ENCODE measurements at places on chromosomes 16 and 17. TPM values are rescaled to one million over a fixed set of nuclear protein-coding genes. Genes with fewer than 3 reads are reported as not detected.
A peak's percentile ranks its signal among the peaks of the same experiment; 100 is the strongest.

GRCh38 chr17:59837308-59838051, 55.3 kb downstream of the TUBD1 start:
- peaks cover 60% of the 10 kb centered on the region for H3K4me1 ChIP-seq
- peaks cover 49% of the 10 kb centered on the region for H3K36me3 ChIP-seq
- no peak for DNase-seq
- peak overlapping the region; percentile 96 for H3K4me3 ChIP-seq
- no peaks in the 10 kb centered on the region for H3K27me3 ChIP-seq

DNA sequence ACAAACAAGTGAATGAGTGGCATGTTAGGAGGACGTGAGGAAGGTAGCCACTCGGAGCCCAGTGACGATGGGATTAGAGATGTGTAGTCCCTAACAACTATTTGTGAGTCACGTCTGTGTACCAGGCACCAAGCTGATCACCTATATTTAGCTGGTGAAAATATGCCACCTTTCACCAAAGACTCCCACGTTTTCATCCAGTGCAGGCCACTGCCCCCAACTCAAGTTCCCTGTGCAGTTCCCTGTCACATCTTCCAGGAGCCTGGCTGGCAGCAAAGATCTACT, 67.2 kb downstream of the TOM1L2 start:
- H3K27me3 ChIP-seq = no peaks in the 10 kb centered on the region
- no peak for DNase-seq
- H3K4me1 ChIP-seq = no peaks in the 10 kb centered on the region
- peaks cover 20% of the 10 kb centered on the region for H3K36me3 ChIP-seq
- no peak overlapping the region for H3K4me3 ChIP-seq

DNA sequence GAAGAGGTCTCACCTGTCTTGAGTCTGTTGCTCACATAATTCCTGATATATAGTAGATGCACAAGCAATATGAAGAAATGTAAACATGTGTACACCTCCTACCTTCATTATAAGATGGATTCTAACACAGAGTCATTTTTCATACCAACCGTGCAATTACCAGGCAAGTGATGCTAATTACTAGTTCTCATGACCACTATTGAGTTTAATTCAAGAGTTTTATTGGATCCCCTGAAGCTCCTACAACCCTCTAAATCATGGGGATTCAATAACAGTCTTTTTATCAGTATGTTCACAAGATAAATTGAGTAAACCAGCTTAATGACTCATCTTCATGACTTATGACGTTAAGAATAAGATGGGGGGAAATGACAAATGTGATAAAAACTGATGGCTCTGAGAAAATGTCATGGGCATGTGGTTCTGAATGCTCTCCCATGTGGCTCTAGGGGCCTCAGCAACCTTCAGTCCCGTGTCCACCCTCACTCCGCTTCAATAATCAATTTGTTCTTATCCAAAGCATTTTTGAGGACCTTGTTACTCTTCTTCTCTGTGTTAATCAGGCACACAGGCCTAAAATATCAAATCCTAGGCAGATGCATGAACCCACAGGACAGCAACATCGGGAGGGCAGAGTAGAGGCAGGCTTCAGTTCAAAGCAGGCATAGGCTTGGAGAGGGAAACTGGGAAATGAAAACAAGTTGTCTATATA, 42.8 kb downstream of the PRAC1 start:
- no peak overlapping the region for H3K4me3 ChIP-seq
- no peaks in the 10 kb centered on the region for H3K36me3 ChIP-seq
- DNase-seq = no peak
- peaks cover 37% of the 10 kb centered on the region for H3K27me3 ChIP-seq
- H3K4me1 ChIP-seq = peaks cover 2% of the 10 kb centered on the region

DNA sequence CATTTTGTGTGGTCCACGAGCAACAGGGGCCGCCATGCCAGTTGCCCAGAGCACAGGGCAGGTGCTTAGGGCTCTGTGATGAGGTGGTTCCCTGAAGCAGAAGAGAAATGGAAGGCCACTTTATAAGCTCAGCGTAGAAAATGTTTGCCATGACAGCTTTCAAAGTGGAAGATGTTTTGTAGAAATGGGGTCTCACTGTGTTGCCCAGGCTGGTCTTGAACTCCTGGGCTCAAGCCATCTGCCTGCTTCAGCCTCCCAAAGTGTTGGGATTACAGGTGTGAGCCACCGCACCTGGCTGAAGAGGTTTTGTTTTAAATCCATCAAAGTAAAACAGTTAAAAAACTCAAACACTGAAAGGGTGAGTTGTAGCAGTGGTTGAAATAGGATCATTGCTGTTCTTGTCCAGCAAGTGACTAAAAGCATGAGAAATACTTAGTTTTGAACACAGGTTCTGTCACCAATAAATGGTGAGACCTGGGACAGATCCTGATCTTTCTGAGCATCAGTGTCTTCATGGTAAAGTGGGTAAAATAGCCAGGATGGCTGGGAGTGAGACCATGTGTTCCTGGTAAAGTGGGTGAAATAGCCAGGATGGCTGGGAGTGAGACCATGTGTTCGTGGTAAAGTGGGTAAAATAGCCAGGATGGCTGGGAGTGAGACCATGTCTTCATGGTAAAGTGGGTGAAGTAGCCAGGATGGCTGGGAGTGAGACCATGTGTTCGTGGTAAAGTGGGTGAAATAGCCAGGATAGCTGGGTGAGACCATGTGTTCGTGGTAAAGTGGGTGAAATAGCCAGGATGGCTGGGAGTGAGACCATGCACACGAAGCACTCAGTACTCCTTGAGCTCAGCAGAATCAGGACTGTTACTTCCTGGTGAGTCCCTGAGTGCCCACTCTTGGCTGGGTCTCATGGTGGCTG, 46.0 kb downstream of the BANP start:
- no peak overlapping the region for H3K27ac ChIP-seq
- H3K4me1 ChIP-seq = no peaks in the 10 kb centered on the region
- H3K4me3 ChIP-seq = no peak overlapping the region
- peaks cover 55% of the 10 kb centered on the region for H3K36me3 ChIP-seq

DNA sequence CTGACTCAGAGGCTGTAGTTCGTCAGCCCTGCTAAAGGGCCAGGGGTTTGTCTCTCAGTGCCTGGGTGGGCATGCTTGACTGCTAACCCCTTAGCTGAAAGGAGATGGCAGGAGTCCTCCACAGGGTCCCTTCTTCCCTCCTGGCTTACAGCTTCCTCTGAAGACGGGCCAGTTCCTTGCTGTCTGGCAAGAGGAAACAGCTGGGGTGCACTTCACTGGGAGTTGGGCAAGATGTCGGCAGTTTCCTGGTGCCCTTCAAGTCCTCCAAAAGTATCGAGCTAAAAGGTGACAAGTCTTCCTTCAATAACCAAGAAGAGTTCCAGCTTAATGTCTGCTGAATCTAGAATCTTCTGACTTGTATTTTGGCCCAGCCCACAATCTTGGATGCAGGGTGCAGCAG, 23.4 kb downstream of the NUP85 start:
- H3K4me3 ChIP-seq = no peak overlapping the region
- H3K36me3 ChIP-seq = peaks cover 84% of the 10 kb centered on the region
- no peak overlapping the region for H3K27ac ChIP-seq
- no peaks in the 10 kb centered on the region for H3K4me1 ChIP-seq

DNA sequence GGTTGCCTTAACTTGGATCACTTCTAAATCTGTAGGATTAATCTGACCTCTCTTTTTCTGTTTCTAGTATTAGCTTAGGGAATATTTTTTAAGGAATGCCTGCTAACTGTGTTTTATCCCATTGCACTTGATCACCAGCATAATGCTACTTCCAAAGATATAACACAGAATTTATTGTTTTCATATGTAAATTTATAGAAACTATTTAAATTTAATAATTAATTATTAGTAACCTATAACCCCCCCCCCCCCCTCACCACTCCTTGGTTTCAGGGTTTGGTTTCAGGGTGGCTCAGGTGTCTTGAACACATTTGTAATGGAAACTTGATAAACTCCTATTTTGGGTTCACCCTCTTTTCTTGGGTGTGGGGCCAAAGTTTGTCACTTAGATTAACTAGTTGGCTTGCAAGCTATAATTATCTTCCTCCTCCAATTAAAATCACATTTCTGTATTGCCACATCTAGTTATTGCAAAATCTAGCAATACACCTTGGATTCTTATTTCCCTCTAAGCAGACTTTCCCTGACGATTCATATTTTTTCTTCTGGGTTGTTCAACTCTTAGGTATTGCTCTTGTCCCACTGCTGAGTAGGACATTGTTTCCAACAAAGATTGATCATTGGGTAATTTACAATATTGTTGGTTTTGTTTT, 18.3 kb downstream of the KRT12 start:
- no peak overlapping the region for H3K27ac ChIP-seq
- no peak overlapping the region for H3K4me3 ChIP-seq
- peaks cover 36% of the 10 kb centered on the region for H3K27me3 ChIP-seq

GRCh38 chr16:11629071-11630030, 38.9 kb upstream of the SNN start:
- DNase-seq = no peak
- H3K36me3 ChIP-seq = no peaks in the 10 kb centered on the region
- H3K4me3 ChIP-seq = peak overlapping the region; percentile 50
- peaks cover 48% of the 10 kb centered on the region for H3K4me1 ChIP-seq
- H3K27me3 ChIP-seq = no peaks in the 10 kb centered on the region
- peak overlapping the region; percentile 59 for H3K27ac ChIP-seq

DNA sequence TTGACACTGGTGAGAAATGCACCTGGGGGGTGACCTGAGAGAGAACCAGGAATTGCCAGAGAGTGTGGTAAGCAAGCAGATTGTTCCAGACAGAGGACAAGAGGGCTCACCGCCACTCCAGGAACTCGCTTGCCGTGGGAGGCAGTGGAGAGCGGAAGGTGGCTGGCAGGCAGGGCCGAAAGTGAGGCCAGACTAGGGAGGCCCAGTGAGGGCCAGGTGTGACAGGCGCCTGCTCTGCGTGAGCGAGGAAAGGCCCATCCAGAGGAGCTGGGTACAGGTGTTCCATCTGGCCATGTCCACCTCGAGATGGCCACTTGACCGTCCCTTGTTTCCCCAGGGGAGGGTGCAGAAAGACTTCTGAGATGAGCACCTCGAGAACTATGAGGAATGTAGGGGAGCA, 11.9 kb upstream of the MYO15B start:
- peaks cover 9% of the 10 kb centered on the region for H3K4me1 ChIP-seq
- H3K27me3 ChIP-seq = no peaks in the 10 kb centered on the region

DNA sequence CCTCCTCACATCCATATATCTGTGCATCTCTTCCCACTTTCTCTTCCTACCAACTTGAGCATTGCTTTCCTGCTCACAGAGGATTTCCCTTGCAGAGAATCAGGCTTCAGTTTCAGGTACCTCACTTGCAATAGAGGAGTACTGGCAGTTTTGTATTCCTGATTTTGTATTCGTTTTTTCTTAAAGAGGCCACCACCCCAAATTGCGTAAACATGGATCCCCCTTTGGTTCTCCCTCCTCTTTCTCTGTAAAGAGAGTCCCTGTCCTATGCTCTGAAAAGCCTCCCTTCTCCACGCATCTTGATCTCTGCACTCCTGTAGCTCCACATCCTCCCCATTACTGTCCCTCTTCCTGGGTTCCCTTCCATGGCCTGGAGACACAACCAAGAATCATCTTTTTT, 32.2 kb downstream of the TEKT3 start:
- H3K36me3 ChIP-seq = no peaks in the 10 kb centered on the region
- H3K4me3 ChIP-seq = no peak overlapping the region
- H3K27me3 ChIP-seq = peaks cover 5% of the 10 kb centered on the region
- no peak overlapping the region for H3K27ac ChIP-seq

- no peaks in the 10 kb centered on the region for H3K4me1 ChIP-seq
- H3K36me3 ChIP-seq = peaks cover 2% of the 10 kb centered on the region
- no peak overlapping the region for H3K4me3 ChIP-seq
- no peak overlapping the region for H3K27ac ChIP-seq
- peak; percentile 18 for DNase-seq
- H3K27me3 ChIP-seq = no peaks in the 10 kb centered on the region
Measured at GRCh38 chr16:20774703-20775362, 11.0 kb downstream of the ACSM3 start.

DNA sequence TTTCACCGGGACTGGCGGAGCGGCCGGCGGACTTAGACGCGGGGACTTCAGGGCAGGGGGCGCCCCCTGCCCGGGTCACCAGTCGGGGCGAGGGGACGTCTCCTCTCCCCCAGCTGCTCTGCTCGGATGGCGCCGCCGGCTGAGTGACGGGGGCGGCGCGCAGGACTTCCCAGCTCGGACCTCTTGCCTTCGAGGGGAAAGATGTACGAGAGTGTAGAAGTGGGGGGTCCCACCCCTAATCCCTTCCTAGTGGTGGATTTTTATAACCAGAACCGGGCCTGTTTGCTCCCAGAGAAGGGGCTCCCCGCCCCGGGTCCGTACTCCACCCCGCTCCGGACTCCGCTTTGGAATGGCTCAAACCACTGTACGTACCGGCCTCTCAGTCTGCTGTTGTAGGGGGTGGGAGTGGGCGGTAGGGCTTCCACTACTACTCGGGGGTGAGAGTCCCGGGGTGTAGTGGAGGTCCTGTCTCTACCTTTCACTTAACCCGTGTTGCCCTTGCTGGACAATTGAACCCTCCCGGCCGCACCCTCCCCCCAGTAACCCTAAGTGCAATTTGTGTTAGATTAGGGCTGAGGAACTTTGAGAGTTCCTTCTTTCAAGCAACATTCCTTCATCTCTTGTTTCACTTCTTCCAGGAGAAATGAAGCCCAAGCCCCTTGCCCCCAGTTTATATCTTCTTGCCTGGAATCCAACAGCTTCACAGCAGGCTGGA, 21.9 kb downstream of the GJD3 start:
- no peaks in the 10 kb centered on the region for H3K27me3 ChIP-seq
- DNase-seq = no peak
- H3K27ac ChIP-seq = peak overlapping the region; percentile 76
- peak overlapping the region; percentile 85 for H3K4me3 ChIP-seq

SPATA22 gene
- total RNA-seq = not detected

KDM6B gene
- 70.8 TPM for total RNA-seq

KRTAP4-1 gene
- not detected for total RNA-seq

TP53TG3C gene
- total RNA-seq = not detected

LPO gene
- total RNA-seq = not detected

TNFRSF13B gene
- total RNA-seq = 316 TPM

HEATR9 gene
- total RNA-seq = not detected

PMP22 gene
- not detected for total RNA-seq

TEKT1 gene
- total RNA-seq = not detected

KRT15 gene
- not detected for total RNA-seq

TP53TG3 gene
- total RNA-seq = not detected

KIF2B gene
- total RNA-seq = not detected

Measured in activated B cell treated with CpG ODN at 0.5 μM for 24 hours (primary cell).